ENCODE measurements at places on chromosomes 16 and 17. TPM values are rescaled to one million over a fixed set of nuclear protein-coding genes. Genes with fewer than 3 reads are reported as not detected.

The B4GALNT2 gene
- 0.07 TPM for total RNA-seq

The NMRAL1 gene
- 27.2 TPM for total RNA-seq

The IL17C gene
- total RNA-seq: not detected

The WDR81 gene
- 59.3 TPM for total RNA-seq

The KRT33A gene
- not detected for total RNA-seq

The PTGES3L gene
- total RNA-seq: 0.63 TPM

The CCL8 gene
- total RNA-seq: not detected

Measured in T-helper 1 cell treated with Interleukin-12 subunit alpha and Interleukin-12 subunit beta and Interleukin-4 antibody, amounts not matched to agents 30 ng/mL and 1 ng/mL, for 36 hours (primary cell).